GOT3 (cell line): ENCODE measurements at places on chromosomes 13 and 19.

DNA sequence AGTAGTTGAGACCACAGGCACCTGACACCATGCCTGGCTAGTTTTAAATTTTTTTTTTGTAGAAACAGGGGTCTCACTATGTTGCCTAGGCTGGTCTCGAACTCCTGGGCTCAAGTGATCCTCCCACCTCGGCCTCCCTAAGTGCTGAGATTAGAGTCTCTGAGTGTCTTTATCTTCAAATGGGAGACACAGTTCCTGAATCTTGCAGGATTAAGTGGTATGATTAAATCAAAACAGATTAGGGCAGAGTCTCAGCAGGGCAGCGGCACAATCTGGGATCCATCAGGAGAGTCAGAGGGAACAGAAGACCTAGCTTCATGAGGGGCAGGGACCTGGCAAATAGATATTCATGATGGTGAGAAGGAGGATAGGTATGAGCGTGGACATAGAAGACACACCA, 953 bp downstream of the RLN3 start:
- no peak for DNase-seq

- no peak for DNase-seq
Observed at GRCh38 chr19:3176715-3177501, 1.7 kb upstream of the S1PR4 start.

DNA sequence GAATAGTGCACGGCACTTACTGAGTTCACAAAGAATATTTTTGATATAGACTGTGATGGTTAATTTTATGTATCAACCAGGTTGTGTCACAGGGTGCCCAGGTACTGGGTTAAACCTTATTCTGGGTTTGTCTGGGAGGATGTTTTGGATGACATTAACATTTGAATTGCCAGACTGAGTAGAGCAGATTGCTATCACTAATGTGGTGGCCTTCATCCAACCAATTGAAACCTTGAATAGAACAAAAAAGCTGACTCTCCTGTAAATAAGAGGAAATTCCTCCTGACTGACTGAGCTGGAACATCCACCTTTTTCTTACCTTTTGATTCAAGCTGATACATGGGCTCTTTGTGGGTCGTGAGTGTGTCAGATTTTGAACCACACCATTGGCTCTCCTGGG, 1424.4 kb upstream of the MIR17HG start:
- DNase-seq = no peak

GRCh38 chr19:51921949-51922348, 5.3 kb upstream of the ZNF613 start:
- no peak for DNase-seq

DNA sequence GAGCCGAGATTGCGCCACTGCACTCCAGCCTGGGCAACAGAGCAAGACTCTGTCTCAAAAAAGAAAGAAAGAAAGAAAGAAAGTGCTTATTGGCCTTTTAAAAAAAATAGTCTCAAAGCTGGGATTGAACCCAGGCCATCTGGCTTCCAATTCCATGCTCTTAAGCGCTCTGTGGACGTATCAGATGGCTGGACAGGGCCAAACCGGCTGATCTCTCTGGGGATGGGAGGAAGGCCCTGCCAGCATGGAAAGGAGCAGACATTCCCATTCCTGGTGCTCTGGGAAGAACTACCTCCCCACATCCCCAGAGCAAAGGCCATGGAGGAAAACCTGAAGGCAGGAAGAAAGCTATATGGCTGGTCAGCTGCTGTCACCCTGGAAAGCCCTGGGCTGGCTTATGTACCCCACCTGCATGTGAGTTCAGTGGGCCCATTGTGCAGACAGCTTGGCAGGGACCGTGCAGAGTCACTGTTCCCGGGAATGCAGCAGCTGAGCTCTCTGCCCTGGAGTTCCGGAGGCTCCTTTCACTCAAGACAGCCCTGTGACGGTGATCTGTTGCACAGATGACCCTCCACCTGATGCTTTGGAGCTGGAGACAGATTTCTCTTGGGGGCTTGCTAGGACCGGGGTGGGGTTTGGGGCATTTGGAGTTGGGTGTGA, 84.3 kb downstream of the SIPA1L3 start:
- no peak for DNase-seq

DNA sequence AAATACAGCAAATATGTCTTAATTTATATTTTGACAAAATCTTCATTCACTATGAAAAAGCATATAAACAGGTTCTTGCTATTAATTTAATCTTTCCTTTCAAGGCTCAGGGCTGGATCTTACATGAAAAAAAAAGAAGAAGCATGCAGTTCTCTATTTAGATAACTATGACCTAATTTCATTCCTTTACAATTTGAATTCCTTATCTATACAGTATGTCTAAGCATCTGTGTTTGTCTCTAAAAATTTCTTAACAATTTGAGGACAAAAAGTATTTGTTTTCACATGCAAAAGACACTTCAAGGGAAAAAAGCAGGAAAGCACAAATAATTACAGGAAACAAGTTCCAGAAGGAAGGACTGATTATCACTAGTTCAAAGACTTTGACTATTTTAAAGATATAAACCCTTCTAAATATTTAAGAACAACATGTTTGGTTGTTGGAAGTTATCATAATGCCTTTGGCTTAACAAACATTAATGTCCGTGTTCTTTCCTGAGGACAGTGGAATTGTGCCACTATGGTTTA, 157.5 kb downstream of the TBC1D4 start:
- DNase-seq = no peak

DNA sequence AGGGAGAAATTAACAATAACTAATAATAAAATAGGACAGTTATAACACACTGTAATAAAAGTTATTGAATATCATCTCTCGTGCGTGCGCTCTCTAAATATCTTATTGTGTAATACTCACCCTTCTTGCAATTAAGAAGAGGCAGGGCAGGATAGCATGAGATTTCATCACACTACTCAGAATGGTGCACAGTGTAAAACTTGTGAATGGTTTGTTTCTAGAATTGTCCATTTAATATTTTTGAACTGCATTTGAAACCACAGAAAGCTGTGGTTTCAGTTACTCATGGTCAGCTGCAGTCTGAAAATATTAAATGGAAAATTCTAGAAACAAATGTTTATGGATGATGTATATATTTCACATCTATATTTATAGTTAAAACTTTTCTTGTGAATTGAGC, 161.1 kb downstream of the DCT start:
- no peak for DNase-seq

DNA sequence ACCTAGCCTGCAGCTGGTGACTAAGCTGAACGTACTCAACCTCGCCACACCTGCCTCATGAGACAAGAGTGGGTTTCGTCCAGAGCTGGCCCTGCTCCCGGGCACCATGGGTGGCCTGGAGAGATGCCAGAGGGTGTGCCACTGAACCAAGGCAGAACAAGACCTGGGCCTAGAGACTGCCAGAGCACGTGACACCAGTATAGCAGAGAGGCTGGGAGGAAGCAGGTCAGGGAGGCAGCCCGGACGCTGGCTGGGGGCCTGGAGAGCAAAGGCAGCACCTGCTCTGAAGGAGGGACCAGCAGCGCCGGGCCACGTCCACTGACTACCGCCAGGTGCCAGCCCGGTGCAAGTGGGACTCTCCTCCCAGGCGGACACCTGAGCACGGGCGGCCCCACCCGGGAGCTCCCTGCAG, 7.3 kb upstream of the C13orf46 start:
- DNase-seq = no peak

- no peak for DNase-seq
Observed at GRCh38 chr13:23354520-23354919, 79.0 kb downstream of the SACS start.

DNA sequence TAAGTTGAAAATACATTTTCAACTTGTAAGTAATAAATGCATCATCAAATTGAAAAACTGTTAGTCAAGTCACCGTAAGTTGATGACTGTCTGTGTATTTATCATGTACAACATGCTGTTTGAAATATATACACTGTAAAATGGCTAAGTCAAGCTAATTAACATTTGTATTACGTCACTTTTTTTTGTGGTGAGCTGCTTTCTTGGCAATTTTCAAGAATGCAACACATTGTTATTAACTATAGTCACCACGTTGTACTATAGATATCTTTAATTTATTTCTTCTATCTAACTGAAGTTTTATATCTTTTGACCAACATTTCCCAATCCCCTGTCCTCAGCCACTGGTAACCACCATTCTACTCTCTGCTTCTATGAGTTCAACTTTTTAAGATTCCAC, 57.0 kb downstream of the RBM26 start:
- no peak for DNase-seq

DNA sequence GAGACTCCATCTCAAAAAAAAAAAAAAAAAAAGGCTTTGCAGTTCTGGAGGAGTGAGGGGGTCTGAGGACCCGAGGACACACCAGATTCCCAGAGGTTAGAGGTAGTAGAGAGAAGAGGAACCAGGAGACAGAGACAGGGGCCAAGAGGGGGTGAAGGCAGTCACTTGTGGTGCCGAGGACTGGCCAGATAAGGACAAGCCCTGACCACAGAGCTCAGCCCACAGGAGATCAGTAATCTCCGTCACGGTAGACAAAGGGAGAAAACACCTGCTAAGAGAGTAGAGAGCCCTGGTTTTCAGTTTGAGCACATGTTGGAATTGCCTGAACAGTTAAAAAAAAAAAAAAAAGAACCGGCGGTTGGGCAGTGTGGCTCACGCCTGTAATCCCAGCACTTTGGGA, 1.7 kb upstream of the PRAM1 start:
- DNase-seq = no peak

GRCh38 chr19:22617614-22618320, 16.4 kb upstream of the ZNF492 start:
- DNase-seq = no peak

DNA sequence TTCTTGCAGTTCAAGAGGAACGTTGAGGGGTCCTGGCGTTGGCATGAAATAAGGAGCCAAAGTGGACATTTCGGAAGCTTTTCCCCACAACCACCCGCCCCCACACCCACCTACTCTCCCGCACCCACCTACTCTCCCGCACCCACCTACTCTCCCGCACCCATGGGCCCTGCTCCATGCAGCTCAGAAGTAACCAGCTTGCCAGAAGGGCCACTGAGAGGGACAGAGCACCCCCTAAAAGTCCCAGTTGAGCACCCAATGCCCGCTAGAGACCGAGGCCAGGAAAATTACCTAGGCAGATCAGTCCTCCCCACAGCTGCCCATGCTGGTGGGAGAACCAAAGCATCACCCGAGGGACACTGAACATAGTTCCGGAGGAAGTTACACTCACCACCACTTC, 11.8 kb downstream of the VSTM2B start:
- no peak for DNase-seq

DNA sequence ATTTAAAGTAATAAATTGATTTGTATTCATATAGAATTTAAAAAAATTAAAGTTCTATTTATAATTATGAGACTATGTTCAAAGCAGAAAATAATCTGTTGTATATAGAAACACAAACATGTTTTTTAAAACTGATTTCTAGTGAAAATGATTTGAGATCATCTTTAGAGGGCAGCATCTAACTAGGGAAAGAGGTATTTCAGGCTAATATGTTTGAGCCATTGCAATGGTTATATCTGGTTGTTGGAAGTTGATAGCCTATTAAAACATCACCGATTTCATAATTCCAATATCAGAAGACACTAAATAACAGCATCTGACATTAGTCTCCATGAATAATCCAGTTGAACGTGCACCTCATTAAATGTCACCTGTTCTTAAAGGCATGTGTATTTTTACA, 79.8 kb upstream of the SLITRK6 start:
- no peak for DNase-seq

DNA sequence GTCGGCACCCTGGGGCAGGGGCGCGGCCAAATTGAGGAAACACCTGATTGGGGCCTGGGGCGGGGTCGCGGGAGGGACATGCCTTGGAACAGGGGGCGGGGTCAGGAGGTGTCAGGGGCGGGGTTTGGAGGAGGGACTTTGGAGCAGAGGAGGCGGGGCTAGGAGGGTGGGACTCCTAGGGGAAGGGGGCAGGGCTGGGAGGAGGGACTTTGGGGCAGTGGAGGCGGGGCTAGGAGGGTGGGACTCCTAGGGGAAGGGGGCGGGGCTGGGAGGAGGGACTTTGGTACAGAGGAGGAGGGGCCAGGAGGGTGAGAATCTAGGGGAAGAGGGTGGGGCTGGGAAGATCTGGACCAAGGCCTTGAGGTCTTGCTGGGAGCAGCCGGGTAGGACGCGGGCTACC, 21.9 kb downstream of the GRIN2D start:
- no peak for DNase-seq

DNA sequence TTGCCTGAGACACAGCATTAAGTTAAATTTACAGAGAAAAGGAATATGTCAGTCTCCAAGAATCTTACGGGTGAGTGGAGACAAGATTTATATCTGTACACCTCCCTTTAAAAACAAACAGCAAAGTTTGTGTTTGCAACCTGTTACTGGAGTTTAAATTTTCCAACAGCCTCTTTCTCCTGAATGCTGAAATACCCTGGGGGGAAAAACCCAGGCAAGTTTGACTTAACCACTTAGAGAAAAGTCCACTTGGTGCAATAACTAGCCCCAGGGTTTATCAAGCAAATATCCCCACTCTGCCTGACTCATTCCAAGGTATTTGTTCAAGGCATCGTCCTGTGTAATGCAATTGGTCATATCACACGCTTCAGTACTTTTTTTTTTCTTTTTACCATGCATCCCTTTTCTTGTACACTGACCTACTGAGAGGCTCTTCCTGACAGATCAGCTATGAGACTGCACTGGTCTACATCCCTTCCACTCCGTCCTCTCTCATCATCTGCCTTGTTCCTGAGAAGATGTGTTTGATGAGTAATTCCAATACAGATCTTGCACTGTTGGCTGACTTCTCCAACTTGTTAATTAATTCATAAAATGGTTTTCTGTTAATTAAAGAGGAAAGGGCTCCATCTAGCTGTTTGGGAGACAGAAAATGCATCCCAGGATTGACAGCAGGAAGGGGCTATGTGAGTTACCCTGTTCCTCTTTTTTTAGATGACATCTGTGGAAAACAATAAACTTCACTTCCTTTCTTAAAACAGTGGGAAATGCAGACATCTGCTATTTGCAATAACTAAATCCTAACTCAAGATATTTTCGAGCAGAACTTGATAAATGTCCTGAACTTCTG, 212.5 kb upstream of the IRS2 start:
- DNase-seq = no peak

GRCh38 chr19:48568345-48568886, 16.4 kb downstream of the SULT2B1 start:
- peak; percentile 64 for DNase-seq

- no peak for DNase-seq
Observed at GRCh38 chr19:7516333-7516732, 430 bp downstream of the ZNF358 start.

GRCh38 chr13:48094404-48094780, 512 bp downstream of the MED4 start:
- no peak for DNase-seq

DNA sequence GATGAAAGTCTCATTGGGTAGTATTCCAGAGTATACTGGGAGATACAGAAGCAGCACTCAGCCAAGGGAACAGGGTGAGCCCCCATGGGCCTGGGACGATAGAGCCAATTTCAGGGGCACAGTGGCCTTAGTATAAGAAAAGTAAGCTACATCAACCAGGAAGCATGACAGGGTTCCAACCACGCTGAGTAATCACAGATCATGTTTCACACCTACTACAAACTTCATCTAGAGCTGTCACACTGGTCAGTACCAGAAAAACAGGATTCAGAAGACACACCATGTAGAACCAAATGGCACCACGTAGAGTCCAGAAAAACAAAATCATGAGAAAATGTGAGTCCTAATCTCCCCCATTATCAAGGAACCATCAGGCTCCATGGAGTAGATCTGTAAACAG, 1292.4 kb upstream of the MIR17HG start:
- DNase-seq = no peak

- no peak for DNase-seq
Observed at GRCh38 chr19:45321848-45322247, 827 bp downstream of the CKM start.
